ENCODE measurements at places on chromosomes 2 and 18.

- DNase-seq: no peak
Observed at GRCh38 chr2:203804764-203805485, 62.6 kb upstream of the CTLA4 start.

GRCh38 chr2:168252976-168253375 is 5.6 kb upstream of the STK39 start:
- no peak for DNase-seq

DNA sequence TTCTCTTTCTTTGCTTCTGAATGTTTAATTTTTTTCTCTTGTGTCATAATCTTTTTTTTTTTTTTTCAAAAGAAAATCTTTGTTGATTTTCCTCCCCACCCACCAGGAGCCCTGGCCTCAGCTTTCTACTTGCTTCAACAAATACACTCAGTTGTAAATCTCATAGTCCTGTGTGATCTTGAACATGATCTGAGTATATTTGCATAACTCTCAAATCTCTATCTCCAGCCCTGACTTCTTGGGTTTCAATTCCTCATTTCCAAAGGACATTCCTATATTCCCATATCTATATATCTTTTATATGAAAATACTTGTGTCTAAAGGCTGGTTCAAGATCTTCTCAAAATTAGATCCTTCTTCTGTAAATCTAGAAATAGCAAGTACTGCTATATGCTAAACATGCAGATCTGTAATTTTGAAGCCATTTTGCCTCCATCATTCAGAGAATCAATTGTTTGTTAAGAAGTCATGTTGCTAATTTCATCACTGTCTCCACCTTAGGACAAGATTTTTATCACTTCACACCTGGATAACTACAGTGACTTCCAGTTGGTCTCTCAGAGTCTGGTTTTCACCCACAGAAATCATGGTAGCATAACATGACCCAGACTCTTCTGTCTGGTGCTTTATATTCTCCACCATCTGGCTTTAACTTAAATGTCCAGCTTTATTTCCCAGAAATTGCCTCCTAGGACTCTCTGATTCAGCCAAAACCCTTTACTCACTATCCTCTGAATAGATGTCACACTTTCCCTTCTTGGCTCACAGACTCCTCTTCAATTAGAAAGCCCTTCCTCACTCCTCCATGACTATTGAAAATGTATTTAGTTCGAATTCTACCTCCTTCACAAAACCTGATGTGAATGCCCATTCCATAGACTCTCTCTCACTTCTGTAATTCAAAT is 98.1 kb downstream of the ZEB2 start:
- no peak for DNase-seq

DNA sequence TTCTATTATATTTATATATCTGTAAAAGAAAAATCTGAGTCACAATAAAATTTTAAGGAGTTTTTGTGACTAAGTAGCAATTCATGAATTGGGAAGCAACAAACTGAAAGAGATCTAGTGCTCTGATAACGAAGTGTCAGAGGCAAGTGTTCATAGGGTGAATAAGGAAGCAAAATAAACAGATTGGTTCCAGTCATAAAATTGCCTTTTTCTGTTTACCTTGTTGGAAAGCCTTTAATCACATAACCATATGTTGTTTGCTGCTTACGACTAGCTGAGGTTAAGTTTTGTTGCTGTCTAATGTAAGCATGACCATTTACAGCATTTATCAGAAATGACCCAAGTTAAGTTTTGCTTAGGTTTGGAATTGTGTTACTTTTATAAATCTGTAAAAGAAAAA is 358.9 kb downstream of the ARL6IP6 start:
- DNase-seq: no peak

GRCh38 chr2:48467637-48468036 is 62.3 kb upstream of the STON1 start:
- DNase-seq: no peak

- DNase-seq: no peak
Observed at GRCh38 chr18:67183398-67183797, 333.1 kb downstream of the DSEL start.

GRCh38 chr2:241271706-241272302 is 43.7 kb downstream of the HDLBP start:
- no peak for DNase-seq

- DNase-seq: no peak
Observed at GRCh38 chr2:60529785-60530627, 23.4 kb downstream of the BCL11A start.

DNA sequence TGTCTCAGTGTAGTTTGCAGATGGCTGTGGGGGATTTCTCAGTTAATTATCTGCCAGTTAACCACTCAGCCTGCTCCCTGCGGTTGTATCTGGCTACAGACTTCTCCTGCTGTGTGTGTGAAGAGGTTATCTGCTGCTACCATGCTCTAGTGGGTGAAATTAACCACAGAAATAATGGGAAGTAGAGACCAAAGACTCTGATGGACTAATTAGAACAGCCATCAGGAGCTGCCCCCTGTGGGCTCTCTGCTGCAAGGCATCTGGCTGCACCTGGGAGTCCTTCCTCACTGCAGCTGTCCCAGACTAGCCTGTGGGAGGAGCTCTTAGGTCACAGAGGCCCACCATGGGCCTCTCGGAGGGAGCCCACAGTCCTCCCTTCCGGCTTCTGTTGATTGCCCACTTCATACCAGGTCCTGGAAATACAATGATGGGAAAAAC is 66.6 kb downstream of the CTIF start:
- DNase-seq: no peak

GRCh38 chr2:625415-626333 is 51.5 kb downstream of the TMEM18 start:
- no peak for DNase-seq

DNA sequence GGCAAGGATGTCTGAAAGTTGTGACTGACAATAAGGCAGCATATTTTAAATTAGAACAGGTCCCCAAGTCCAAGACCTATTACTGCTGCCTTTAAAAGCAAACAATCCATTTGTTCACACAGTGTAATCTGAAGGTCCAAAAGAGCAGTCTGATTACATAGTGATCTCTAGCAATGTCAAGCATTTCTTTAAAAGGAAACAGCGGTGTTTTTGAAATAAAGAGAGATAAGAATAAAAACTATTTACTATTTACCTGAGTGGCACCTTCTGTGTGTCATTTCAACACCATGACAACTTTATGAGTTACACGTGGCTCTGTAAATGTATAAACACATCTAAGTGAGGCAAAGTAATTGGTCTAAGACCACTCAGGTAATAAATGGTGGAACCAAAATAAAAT is 1009.9 kb upstream of the CNTNAP5 start:
- DNase-seq: no peak

- DNase-seq: no peak
Observed at GRCh38 chr2:202317080-202317857, 51.7 kb downstream of the NOP58 start.

GRCh38 chr2:85245891-85246290 is 81.9 kb downstream of the TGOLN2 start:
- no peak for DNase-seq

- DNase-seq: no peak
Observed at GRCh38 chr2:155381436-155381835, 682.9 kb downstream of the KCNJ3 start.
